Left lung (tissue), 14 donors: ENCODE measurements at places on chromosomes 1 and 21.

GRCh38 chr1:37056325-37056724, 22.0 kb upstream of the GRIK3 start:
- DNase-seq, result no peak

- no peak for DNase-seq
Measured at GRCh38 chr1:32263744-32264143, 12.7 kb downstream of the LCK start.

DNA sequence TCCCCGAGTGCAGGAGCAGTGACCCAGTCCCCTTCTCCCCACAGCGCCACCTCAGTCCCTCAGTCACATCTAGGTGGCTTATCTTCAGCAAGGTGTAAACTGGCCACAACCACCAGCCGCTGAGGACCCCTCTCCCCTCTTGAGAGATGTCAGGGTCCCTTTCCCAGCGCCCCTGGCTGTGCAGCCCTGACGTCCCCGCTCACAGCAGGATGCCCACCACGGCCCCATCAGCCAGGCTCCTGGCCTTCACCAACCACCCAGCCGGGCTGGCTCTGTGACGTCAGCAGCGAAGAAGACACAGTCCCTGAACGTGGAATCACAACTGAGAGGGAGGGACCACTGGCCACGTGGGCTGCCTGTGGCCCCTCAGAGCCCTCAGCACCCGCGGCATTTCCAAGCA, 249.4 kb downstream of the NPHP4 start:
- DNase-seq, result no peak

- DNase-seq, result no peak
Measured at GRCh38 chr1:9294910-9295636, 2.4 kb downstream of the SPSB1 start.

DNA sequence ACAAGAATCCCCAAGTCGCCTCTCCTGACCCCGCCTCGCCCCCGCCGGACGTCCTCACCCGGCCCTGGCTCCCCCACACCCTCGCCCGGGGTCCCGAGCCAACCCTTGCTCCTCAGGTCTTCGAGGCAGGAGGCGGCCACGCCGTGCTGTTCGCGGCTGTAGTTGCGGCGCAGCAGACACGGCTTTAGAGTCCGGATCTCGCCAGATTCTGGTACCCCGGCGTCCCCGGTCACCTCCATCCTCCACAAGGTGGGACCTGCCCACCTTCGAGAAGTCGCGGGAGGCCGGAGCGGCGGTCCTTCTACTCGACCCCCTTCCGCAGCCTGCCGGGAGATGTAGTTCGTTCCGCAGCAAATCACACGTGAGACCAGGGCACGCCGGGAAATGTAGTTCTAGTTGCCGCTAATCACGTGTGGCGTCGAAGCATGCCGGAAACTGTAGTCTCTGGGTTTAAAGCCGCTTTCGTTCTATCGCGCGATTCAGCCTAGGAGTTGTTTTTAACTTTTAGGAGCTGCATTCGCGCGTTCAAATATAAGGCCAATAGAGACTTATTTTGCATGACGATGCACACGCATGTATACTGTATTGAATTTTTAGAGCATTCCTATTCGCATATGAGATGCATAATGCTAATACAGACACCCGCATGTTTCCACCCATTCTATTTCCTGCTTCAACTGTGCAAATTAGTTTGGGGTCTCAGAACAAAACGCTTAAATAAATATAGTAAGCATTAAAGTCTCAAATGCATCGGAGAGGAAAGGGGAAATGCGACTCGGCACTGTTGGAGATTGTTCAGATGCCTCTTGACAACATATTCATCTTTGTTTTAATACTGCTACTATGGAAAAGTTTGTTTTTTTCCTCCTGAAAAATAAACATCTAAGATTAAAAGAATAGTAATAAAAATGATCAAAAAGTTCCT, at the start of gene DFFA:
Gene DFFA (minus strand): TSS at position 310 of the 925 bp plus-strand sequence. CDS start 71 bp downstream, at position 239.
- DNase-seq, result peak; percentile 95
